ENCODE measurements at places on chromosomes 11 and 22.

DNA sequence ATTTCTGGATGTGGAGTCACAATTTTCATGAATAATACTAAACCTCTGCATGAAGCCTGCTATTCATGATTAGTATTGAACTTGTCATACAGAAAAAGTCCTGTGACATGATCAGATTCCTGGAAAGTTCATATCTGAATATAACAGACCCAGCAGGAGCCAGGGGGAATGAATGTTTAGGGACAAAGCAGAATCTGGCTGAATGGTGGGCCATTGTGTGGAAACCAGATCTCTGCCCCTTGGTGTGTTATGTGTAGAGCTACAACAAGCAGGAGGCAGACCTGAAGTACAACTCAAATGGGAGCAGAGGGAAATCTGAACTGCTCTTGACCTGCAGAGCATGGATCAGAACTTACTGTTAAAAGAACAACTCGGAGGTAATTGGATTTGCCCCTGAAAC is 30.3 kb downstream of the KREMEN1 start:
- DNase-seq = no peak

GRCh38 chr11:126282361-126282735 is 545 bp upstream of the TIRAP start:
- DNase-seq = no peak

GRCh38 chr11:40445391-40445790 is 1014.1 kb downstream of the LRRC4C start:
- DNase-seq = no peak

- no peak for DNase-seq
These were observed 43.4 kb upstream of the RAB1B start for GRCh38 chr11:66225066-66225465.

DNA sequence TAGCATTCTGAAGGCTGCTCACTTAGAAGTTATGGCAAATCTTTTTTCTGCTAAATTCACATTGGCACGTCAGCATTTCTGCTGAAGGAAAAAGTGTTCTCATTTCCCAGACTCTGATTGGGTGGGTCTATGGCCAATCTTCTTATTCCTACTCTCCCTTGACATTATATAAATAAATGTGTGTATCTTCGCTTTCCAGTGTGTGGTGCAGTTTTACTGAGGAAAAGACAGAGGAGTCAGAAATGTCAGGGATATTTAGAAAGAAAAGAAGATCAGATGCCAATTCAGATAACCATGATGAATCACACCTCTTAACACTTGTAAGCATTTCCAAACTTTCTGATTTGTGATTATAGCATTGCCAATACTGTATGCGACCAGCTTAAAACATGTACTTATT is 3.2 kb upstream of the BDNF start:
- DNase-seq = no peak

DNA sequence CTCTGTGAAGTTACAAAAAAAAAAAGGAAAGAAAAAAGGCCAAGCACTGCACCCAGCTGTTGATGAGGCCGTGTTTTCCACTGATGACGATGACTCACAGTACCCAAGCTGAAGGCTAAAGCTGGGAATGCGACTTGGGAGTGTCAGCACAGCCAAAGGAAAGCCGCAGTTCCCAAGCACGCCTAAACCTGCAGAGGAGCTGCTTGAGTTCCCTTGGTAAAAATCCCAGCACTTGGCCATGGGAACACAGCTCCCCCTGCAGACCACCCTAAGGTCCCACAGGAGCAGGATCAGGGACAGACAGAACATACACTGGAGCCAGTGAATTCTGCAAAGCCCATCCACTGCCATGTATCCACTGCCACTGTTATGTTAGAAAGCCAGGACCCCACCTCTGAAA is 39.9 kb downstream of the SERGEF start:
- DNase-seq = peak; percentile 80

- no peak for DNase-seq
These were observed 15.3 kb downstream of the RTL6 start for GRCh38 chr22:44482776-44483175.

- peak; percentile 20 for DNase-seq
These were observed 118.6 kb downstream of the HIPK3 start for GRCh38 chr11:33375688-33376311.

GRCh38 chr11:3627291-3627690 is 14.5 kb downstream of the ART5 start:
- DNase-seq = no peak

- DNase-seq = no peak
These were observed 133.4 kb downstream of the BBOX1 start for GRCh38 chr11:27174021-27174420.

DNA sequence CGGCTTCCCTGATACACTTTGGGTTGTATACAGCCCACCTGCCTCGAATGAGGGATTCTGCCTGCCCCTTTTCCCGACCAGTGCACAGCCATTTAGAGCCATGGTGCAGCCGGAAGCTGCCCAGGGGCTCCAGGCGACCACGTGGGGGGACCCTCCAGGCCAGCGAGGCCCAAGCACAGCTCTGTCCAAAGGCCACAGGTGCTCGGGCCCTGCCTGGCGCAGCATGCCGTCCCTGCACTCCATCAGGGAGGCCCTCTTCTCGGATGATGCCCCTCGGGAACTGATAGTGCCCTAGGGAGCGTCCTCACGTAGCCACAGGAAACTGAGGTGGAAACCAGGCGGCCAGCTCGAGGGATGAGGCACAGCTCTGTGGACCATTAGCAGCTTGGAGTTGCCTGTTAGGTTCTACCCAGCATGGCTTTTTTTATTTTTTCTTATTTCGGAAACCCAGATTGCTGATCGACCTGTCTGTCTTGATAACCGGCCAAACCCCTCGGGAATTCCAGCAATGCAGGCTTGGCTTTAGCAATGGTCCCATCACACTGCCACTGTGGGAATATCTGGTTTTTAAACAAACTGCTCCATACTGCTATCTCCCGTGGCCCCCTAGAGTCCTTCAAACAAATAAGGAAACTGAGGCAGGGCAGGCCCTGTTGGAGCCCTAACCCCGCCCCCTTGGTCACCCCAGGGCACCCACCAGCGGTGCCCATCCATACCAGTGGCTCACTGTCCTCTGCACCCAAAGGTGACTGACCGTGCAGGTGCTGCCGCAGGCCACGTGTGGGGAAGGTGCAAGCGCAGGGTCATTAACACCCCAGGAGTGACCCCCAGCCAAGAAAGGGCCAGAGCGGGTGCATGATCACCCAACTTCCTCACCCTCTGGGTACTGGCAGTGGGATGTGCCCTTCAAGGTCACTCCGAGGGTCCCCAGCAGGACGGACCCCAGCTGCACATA is 8.0 kb downstream of the ANO1 start:
- no peak for DNase-seq

GRCh38 chr22:45546333-45547015 is 43.8 kb downstream of the FBLN1 start:
- no peak for DNase-seq

- DNase-seq = no peak
These were observed 9.8 kb downstream of the LRRC74B start for GRCh38 chr22:21055564-21055834.

DNA sequence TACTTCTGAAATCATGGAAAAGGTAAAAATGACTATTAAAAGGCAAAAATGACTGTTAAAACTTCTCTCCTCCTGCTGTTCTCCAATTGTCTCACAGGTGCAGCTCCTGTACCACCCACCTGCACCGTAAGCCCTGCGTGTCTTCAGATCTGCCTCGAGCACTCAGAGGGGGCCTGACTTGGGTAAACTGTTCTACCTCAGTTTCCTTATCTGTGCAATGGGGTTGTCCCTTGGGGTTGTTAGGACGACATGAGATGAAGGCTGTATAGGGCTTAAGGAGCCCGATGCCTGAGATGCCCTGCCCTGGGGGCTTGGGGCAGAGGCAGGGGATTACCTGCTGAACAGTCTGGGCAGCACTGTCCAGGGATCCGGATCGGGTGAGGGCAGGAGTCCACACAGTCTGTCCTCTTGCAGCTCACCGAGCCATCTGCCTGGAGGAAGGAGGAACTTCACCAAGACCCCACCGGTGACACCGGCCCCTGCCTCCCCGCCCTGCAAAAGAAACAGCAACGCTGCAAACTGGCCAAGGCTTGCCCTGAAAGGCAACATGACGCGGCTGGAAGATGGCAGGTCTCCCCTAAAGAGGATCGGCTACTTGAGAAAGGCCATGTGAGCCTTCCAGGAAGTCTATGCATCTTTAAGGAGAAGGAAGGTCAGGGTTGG is 26.4 kb downstream of the VWCE start:
- DNase-seq = no peak

- DNase-seq = peak; percentile 36
These were observed 264.1 kb upstream of the PLET1 start for GRCh38 chr11:112524798-112525197.

Data from NCI-H446 (cell line).